DMS79 (cell line): ENCODE measurements at places on chromosomes 16 and 17.

- DNase-seq, result no peak
Measured at GRCh38 chr17:34076743-34077631, 178.1 kb upstream of the CCL2 start.

GRCh38 chr16:51637770-51638094, 486.7 kb upstream of the SALL1 start:
- DNase-seq, result no peak

DNA sequence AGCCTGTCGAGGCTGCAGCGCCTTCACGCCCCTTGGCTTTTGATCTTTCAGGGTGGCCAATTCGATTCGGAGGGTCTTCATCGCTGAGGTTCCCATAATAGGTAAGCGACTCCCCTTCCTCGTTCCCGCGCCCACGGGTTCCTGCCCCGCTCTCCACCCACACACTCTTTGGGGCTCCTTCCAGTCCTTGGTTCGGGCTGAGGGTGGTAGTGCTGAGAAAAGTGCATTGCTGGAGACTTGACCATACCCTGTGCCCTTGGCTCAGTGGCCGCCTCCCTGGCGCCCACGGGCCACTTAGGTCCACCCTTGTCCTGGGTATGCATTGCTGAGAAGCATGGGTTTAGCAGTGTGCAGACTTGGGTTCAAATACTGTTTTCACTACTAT, 491 bp downstream of the POLR2C start:
- DNase-seq, result no peak

DNA sequence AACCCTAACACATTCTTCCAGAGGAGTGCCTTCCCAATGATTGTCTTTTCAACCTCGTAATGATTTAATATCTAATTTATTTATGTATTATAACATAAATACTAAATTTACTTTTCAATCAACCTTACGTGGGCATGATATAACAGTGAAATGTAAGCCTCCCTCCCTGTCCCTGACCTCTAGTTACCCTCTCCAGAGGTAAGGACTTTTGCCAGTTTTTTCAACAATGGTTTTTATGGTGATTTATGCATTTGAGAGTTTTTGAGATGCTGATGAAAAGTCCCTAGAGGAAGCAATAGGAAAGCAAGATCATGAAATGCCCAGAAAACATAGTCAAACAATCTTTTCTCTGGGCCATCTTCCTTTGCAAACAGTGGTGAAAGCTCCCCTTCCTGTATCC, 35.2 kb upstream of the PLLP start:
- no peak for DNase-seq

GRCh38 chr17:81025741-81026129, 9.2 kb upstream of the BAIAP2 start:
- DNase-seq, result no peak

- no peak for DNase-seq
Measured at GRCh38 chr17:79616801-79617200, 6.0 kb upstream of the RBFOX3 start.

- no peak for DNase-seq
Measured at GRCh38 chr17:72299100-72299499, 178.3 kb downstream of the SOX9 start.

- DNase-seq, result no peak
Measured at GRCh38 chr17:8175795-8176196, 384 bp downstream of the TMEM107 start.

DNA sequence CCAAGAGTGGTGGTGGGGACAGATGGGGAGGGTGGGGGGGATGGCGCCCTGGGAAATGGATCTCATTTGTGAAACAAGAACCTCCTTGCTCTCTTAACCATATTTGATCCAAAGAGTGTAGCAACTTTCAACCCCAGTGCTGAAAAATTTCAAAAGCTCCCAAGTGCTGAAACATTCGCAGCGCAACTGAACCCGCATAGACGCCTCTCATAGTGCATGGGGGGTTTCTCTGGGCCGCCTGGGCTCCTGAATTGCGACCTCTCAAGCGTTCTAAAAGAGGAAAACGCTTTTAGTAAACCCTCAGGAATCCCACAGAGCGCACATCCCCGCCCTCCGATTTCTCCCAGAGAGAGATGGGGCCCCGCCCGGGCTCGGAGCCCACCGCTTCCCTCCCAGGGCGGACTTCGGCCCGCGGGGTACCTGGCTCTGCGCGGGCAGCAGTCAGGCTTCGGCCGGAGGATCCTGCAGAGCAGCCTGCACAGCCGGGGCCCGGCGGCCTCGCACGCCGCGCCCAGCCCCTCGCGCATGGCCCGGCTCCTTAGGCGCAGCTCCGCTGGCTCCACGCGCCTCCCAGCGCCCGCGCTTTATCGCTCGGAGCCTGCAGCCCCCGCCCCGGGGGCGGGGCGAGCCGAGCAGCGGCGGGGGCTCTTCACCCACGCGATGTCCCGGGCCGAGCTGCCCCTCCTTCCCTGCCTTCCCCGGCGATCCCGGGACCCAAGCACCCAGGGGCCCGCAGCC, 7.0 kb downstream of the NOS2 start:
- DNase-seq, result no peak

DNA sequence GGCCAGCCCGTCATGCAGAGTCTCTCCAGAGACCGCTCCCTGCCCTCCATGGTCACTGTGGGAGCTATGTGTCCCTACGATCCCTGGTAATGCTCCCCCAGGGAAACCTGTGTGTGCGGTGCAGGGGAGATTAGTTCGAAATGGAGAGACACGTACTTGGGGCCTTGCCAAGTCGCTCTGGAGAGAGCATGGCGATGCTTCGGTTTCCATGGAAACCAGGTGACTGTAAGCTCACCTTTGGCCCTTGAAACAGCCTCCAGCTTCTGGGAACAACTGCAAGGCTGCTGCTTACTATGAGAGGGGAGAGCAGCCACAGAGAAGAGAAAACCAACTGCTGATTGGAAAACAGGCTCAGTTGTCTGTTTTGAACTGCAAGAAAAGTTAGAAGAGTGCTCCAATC, 879.7 kb upstream of the EEF2KMT start:
- DNase-seq, result peak; percentile 45

DNA sequence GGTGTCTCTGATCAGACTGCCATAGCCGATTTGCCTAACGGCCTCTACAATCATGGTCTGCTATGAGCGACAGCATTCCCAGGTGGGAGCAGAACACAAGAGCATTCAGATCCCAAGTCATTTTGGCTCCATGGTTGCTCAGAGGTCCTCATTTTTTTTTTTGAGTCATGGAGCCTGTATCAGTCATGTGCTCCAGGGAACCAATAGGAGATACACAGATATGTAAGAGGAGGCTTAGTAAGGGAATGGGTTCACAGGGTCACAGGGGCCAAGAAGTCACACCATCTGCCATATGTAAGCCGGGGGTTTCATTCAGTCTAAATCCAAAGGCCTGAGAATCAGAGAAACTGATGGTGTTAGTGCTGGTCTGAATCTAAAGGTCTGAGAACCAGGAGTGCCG, 36.8 kb downstream of the CPPED1 start:
- no peak for DNase-seq

DNA sequence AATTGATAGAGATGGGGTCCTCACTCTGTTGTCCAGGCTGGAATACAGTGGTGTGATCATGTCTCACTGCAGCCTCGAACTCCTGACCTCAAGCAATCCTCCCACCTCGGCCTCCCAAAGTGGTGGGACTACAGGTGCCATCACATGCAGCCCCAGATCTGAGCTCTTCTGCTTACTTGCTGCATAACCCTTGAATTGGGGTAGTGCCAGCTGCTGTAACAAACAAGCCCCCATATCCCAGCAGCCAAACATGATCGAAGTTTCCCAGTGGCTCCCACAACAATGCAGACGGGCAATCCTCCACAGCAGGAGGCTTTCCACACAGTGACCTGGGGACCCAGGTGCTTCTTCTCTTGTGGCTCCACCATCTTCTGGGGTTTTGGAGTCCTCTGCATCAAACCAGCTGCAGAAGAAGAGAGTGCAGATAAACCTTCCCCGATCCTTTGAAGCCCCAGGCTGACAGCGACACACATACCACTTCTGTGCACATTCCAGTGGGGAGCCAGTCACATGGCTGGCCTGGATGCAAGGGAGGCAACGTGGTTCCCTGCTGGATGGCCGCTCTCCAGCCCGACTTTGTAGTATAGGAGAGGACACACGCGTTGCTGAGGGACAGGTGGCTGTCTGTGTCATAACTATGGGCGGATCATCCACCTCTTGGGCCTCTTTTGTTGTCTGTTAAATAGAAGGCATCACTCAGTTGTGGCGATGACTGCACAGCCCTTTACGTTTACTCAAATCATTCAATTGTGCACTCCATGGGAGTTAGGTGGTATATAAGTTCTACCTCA, 16.7 kb downstream of the SBK1 start:
- DNase-seq, result no peak

- no peak for DNase-seq
Measured at GRCh38 chr16:9660898-9661297, 521.3 kb downstream of the GRIN2A start.

DNA sequence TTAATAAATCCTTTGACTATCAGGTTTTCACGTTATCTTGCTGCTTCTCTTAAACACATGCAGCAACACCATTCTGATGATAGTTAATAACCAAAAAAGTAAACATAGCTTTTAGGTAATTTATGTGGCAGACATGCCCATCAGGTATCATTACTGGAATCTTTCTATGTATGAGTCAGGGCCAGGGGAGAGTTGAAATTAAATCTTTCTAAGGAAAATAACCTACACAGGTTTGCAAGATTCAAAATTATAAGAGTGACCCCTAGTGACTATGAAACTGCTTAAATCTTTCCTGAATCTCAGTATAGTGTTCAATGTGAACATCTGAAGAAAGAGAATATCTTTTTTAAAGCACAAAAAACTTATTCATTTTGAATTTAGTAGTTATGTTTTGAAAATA, 666.6 kb downstream of the CDH11 start:
- DNase-seq, result no peak

DNA sequence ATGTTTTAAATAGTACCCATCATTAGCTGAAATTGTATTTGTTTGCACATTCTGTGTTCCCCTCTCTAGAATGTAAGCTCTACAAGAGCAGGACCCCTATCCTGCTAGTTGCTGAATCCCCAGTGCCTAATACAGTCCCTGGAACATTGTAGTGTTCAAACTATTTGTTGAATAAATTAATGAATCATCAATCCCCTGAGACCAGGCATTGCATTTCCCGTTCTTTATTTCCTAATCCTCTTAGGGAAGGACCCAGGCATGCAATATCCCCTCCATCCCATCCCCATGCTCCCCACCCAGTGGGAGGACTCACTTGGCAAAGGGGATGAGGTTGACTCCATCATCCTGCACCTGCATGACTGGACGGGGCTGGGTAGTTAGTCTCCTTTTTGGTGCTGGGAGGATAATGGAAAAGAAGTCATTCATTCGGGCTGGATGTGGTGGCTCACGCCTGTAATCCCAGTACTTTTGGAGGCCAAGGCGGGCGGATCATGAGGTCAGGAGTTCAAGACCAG, 3.2 kb downstream of the INCA1 start:
- no peak for DNase-seq

- DNase-seq, result no peak
Measured at GRCh38 chr17:55820675-55821074, 69.8 kb downstream of the PCTP start.

DNA sequence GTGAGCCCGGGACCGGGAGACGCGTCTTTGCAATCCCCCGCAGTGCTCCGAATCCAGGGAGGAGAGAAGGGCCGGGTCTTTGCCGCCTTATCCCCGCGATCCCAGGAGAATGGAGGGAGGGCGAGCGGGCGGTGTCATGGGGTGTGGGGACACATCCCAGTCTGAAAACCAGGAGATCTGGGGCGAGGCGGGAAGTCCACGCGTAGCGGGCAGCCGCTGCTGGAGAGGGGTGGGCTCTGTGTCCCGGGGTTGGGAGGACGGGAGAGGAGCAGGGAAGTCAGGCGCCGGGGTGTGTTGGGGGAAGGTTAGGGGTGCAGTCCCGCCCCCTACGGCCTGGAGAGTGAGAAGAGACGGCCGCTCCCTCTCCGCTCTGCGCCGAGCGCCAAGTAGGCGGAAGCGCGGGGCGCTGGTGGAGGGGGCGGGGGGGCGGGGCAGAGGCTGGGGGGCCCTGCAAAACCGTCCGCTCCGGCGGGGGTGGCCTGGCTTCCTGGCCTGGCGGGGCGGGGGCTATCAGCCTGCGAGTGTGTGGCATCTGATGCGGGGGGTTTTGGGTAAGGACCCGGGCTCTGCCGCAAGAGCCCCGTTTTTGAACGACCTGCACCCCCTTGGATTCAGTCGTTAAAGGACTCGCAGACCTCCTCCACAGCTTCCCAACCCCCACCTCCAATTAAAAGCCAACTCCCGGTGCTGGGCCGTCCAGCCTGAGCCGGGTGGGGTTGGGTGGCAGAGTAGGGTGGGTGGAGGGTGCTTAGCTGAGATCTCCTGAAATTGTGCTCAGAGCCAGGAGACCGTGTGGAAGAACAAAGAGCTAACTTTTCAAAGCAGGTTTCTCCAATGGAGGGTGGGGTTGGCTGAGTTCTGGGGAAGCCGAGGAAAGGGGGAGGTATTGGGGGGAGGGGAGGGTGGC, 654 bp downstream of the LASP1 start:
- peak; percentile 23 for DNase-seq

- DNase-seq, result no peak
Measured at GRCh38 chr16:15690296-15690695, 40.3 kb downstream of the NDE1 start.

- DNase-seq, result no peak
Measured at GRCh38 chr16:64251742-64252141, 870.1 kb downstream of the CDH11 start.

DNA sequence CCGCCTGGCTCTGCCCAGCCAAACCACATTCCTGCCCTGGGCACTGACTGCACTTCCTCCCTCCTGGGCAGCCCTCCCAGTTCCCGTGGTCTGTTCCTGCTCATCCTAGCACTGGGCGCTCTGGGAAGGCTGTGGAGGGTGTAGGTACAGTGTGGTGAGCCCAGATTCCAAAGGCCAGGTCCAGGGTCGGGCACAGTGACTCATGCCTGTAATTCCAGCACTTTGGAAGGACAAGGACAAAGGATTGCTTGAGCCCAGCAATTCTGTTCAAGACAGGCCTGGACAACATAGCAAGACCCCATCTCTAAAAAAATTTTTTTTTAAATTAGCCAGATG, 30.6 kb downstream of the C16orf74 start:
- no peak for DNase-seq

DNA sequence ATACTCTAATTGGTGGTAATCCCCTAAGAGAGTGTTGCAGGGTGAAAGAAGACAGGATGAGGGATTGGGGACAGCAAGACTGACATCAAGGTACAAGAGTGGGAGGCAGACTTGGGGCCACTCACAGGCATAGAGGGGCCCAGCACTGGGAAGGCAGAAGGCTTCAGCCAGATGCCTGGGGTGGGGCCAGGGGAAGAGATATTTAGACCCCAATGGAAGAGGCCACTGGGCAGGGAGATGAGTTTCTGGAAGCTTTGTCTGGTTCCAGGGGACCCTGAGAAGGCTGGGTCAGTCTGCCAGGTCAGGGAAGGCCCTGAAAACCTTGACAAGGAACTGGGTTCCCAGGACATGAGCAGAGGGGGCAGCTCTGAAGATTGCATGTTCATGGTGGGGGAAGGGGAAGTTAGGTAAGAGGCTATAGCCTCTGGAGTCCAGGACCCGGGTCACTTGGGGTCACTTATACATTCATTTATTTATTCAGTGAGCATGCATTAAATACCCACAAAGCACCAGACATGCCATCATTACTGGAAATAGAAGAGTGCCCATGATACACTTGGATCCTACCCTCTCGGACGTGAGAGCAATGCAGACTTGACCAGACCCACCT, 92.9 kb downstream of the TMEM132E start:
- DNase-seq, result no peak
